Naive thymus-derived CD8-positive, alpha-beta T cell (primary cell): ENCODE measurements at places on chromosomes 3 and 15.
A peak's percentile ranks its signal among the peaks of the same experiment; 100 is the strongest.

DNA sequence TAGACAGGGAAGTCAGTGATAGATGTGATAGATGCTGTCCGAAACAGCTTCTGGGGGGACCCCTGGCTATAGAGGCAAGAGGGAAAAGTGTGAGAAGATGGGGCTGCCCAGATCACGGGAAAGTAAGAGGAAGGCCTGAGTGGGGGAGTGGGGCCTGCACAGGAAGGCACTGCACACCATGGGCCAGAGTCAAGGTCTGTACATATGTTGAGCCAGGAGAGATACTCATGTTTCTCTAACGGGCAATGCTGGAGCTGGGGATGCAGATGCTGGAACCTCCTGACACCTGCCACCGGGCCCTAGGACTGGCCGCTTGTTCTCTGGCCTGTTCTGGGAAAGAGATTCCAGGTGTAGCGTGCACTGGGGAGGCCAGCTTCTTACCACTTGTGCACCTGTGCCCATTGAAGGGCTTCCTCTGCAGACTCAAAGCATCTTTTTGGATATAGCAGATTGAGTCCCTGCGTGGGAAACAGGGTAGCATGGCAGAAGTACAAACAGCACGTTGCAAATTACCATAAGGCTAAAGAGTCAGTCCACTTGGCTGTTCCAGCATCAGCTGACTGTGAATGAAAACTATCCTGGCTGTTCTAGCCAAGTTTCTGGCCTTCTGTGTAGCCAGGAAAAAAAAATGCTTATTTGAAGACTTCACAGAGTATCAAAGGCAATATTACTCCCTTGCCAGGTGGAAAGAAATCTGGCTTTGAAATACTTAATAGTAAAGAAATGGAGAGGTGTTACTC is 77.1 kb upstream of the GSK3B start:
- no peaks in the 10 kb centered on the region for H3K27me3 ChIP-seq
- no peaks in the 10 kb centered on the region for H3K36me3 ChIP-seq
- H3K4me1 ChIP-seq = no peaks in the 10 kb centered on the region

DNA sequence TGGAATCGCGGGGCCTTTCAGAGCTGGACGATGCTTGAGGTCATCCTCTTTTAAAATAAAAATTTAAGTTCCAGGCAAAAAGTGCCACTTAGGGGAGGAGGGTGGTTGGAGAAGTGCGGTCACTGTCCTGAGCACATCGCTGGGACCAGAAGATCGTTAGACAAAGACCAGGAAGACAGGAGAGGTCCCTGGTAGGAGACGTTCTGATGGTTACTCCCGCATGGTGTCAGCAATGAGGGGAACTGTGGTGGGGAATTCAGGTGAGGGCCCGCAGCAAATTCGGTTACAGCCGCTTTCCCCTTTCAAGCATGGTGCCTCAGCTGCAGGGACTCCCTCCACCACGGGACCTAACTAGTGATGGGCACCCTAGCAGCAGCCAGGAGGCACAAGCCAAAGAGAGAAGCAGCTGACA is 1.0 kb upstream of the ISY1 start:
- peak overlapping the region; percentile 99 for H3K4me3 ChIP-seq
- H3K4me1 ChIP-seq = peaks cover 36% of the 10 kb centered on the region
- H3K27me3 ChIP-seq = no peaks in the 10 kb centered on the region
- peak; percentile 27 for DNase-seq
- H3K36me3 ChIP-seq = no peaks in the 10 kb centered on the region

- H3K27me3 ChIP-seq = no peaks in the 10 kb centered on the region
- H3K4me3 ChIP-seq = peak overlapping the region; percentile 46
- peak overlapping the region; percentile 96 for H3K27ac ChIP-seq
- H3K36me3 ChIP-seq = peaks cover 67% of the 10 kb centered on the region
- DNase-seq = no peak
Measured at GRCh38 chr3:5198986-5199731, 11.7 kb downstream of the EDEM1 start.

GRCh38 chr3:11118181-11118682 is 36.1 kb upstream of the HRH1 start:
- no peak overlapping the region for H3K4me3 ChIP-seq
- no peaks in the 10 kb centered on the region for H3K4me1 ChIP-seq
- H3K27me3 ChIP-seq = peaks cover 33% of the 10 kb centered on the region

DNA sequence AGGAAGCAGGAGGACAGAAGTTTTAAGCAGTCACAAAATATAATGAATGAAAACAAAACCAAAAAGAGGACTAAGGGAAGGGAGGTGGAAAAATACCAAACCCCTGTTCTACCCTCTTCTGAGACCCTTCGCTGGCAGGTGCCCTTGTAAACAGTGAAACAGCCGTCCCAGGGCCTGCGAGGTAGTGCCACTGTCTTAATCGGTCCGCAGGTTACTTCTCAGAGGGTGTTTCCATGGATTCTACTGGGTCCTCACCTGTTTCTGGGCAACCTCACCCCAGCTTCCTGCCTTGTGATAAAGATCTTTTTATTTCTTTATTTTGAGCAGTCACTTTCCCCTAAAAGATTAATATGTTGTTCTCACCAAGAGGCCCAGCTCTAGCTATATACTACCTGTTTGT is 65.3 kb downstream of the SLC30A4 start:
- H3K36me3 ChIP-seq = no peaks in the 10 kb centered on the region
- peaks cover 38% of the 10 kb centered on the region for H3K4me1 ChIP-seq
- DNase-seq = no peak
- H3K27me3 ChIP-seq = no peaks in the 10 kb centered on the region
- peak overlapping the region; percentile 91 for H3K27ac ChIP-seq
- H3K4me3 ChIP-seq = peak overlapping the region; percentile 91

DNA sequence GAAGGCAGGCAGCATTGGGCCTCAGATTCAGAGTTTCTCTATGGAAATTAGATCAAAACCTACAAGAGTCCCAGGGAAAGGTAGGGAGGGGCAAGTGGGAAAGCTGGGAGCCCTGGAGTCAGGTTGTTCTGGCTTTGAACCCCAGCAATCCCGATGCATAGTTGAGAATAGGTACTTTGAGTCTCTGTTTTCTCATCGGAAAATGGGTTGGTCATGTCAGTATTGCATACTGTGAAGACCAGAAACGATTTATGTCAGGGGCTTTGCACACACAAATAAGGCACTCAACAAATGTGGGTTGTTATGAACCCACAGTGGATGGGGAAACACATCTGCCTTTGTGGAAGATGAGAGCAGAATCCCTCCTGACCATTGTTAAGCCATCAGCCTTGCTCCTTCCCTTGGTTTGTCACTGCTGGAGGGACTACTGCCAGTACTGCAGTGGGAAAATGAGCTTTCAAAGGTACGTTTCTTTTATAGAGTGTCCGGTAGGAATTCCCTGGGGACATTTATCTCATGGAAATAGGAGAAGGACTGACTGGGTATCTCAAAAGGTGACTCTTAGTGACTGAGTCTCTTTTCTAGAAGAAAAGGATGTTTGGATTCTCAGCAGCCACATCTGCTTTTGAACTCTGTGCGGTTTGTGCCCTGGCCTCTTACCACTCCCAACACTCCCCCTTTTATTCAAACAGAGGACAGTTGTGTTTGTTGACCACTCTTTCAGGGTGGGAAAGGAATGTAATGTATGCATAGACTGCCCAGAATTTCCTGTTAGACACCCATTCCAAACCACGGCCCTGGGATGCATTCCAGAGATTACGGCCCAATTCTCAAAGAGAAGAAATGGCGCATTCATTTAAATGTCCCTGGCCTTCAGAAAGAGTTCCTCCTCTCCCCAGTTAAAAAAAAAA is 54.6 kb upstream of the VILL start:
- no peak overlapping the region for H3K27ac ChIP-seq
- H3K4me3 ChIP-seq = no peak overlapping the region
- H3K27me3 ChIP-seq = peaks cover 6% of the 10 kb centered on the region
- no peaks in the 10 kb centered on the region for H3K36me3 ChIP-seq
- H3K4me1 ChIP-seq = no peaks in the 10 kb centered on the region

DNA sequence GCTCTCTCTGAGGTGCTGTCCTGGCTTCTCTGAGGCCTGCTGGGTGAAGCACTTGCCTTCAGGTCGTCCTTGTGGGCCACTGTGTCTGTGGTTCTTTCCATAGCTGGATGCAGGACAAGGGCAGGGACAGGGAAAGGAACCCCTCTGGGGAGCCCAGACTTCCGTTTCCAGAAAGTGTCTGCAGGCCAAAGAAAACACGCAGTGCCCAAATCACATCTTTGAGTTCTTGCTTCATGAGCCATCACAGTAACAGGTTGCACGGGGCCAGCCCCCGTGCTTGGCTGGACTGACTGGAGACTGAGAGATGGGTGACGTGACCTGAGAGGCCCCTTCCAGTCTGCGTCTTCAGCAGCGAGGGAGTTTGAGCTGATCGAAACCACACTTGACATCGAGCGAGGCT is 115.8 kb downstream of the GABRG3 start:
- no peaks in the 10 kb centered on the region for H3K27me3 ChIP-seq
- H3K4me1 ChIP-seq = no peaks in the 10 kb centered on the region
- no peak overlapping the region for H3K4me3 ChIP-seq
- DNase-seq = no peak
- H3K36me3 ChIP-seq = no peaks in the 10 kb centered on the region
- H3K27ac ChIP-seq = no peak overlapping the region

DNA sequence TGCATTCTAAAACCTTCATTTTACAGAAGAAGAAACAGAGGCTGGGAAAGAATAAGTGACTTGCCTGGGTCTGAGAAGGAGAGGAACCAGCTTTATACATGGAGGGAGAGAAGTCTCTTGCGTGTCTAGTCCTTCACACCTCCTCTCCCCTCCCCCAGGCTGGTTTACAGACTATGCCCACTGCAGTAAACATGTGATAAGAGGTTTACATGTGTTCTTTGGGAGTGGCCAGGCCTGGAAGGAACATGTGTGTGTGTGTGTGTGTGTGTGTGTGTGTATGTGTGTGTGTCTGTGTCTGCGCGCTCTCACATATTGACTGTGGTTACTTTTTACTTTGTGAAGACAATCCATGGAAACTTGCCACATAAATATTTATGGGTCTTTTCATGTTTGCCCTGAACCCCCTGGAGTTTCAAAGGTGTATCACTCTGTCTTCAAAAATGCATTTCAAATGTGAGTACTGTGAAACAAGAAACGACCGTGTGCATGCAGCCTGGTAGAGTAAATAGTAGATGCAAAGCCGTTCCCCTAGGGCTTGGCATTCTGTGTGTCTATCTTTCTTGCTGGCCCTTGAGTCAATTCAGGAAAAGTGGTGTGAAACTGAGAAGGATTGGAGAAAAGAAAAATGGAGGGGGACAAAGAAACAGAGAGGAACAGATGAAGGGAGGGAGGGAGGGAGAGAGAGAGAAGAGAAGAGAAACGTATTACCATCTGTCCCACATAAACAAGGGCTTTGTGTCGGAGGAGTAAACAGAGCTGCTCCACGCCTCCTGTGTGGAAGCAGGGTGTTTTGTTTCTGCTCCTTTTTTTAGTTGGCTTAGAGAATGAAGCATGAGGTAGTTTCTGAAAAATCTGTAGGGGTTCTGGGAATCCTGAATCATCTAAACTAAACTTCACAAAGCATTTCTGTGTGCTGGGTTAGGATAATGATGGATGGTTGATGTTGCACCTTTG is 51.7 kb downstream of the CLDN11 start:
- no peaks in the 10 kb centered on the region for H3K36me3 ChIP-seq
- peaks cover 42% of the 10 kb centered on the region for H3K27me3 ChIP-seq
- no peaks in the 10 kb centered on the region for H3K4me1 ChIP-seq
- no peak overlapping the region for H3K4me3 ChIP-seq
- H3K27ac ChIP-seq = no peak overlapping the region

DNA sequence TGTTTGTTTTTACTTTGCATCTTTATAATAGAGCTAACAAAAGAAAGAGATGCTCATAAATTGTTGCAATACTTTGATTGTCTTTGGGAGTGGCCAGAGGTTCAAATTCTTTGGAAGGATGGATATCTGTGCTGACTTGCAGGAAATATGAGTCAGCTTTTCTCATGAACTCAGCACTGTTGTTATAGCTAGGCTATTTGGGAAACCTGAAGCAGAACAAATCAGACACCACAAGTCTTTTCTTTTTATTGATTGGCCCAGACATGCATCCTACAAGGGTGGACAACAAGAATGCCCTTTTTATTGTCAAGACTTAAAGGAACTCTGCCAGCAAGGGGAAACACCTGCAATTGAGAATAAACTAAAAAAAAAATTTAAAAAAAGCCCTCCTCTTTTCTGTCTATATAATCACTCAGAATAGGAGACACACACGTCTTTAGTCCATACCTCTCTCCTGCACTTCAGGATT is 4.6 kb upstream of the DENND4A start:
- no peaks in the 10 kb centered on the region for H3K36me3 ChIP-seq
- H3K27me3 ChIP-seq = no peaks in the 10 kb centered on the region
- peaks cover 7% of the 10 kb centered on the region for H3K4me1 ChIP-seq
- H3K4me3 ChIP-seq = no peak overlapping the region
- no peak for DNase-seq

- no peak overlapping the region for H3K27ac ChIP-seq
- H3K36me3 ChIP-seq = no peaks in the 10 kb centered on the region
Measured at GRCh38 chr3:127970966-127971592, 56.0 kb downstream of the KBTBD12 start.

- no peak for DNase-seq
- no peaks in the 10 kb centered on the region for H3K27me3 ChIP-seq
- H3K4me1 ChIP-seq = peaks cover 25% of the 10 kb centered on the region
- peak overlapping the region; percentile 90 for H3K4me3 ChIP-seq
Measured at GRCh38 chr3:152205097-152205593, 63.6 kb upstream of the MBNL1 start.

- H3K4me3 ChIP-seq = no peak overlapping the region
- H3K27me3 ChIP-seq = peaks cover 3% of the 10 kb centered on the region
- peaks cover 11% of the 10 kb centered on the region for H3K4me1 ChIP-seq
- H3K27ac ChIP-seq = no peak overlapping the region
- no peaks in the 10 kb centered on the region for H3K36me3 ChIP-seq
Measured at GRCh38 chr3:136247436-136247835, 2.7 kb upstream of the PCCB start.

DNA sequence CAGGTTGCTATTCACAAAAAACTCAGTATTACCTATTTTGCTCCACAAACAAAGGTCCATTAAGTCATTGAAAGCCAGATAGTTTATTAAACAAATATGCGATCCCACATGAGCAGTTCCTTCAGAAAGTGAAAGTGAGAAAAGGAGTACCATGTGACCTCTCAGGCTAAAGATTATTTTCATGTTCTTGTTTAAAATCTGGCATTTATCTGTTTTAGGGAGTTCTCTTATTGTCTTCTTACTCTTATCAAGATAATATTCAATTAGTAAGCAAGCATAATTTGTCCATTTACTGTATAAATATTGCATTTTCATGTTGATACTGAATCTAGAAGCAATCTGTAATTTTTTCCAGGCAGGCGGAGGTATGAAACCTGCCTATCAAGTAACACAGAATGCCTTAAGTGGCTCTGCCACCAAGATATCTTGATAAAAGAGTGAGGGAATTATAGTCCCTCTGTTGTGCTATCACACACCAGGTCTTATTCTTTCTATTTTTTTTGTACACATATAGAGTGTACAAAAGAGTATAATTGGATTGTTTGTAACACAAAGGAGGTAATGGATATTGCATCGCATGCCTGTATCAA is 20.1 kb upstream of the PLSCR5 start:
- H3K36me3 ChIP-seq = no peaks in the 10 kb centered on the region
- H3K27ac ChIP-seq = no peak overlapping the region
- H3K27me3 ChIP-seq = no peaks in the 10 kb centered on the region

- H3K27ac ChIP-seq = no peak overlapping the region
- no peak overlapping the region for H3K4me3 ChIP-seq
- no peaks in the 10 kb centered on the region for H3K4me1 ChIP-seq
- DNase-seq = no peak
- no peaks in the 10 kb centered on the region for H3K36me3 ChIP-seq
Measured at GRCh38 chr3:182465301-182466185, 327.8 kb upstream of the ATP11B start.

GRCh38 chr15:47663101-47663500 is 54.2 kb upstream of the SEMA6D start:
- H3K4me3 ChIP-seq = no peak overlapping the region
- no peaks in the 10 kb centered on the region for H3K4me1 ChIP-seq
- H3K27ac ChIP-seq = no peak overlapping the region
- H3K36me3 ChIP-seq = no peaks in the 10 kb centered on the region

GRCh38 chr3:150868282-150868681 is 37.0 kb downstream of the MINDY4B start:
- no peak for DNase-seq
- H3K36me3 ChIP-seq = no peaks in the 10 kb centered on the region
- peaks cover 24% of the 10 kb centered on the region for H3K27me3 ChIP-seq
